ENCODE measurements at places on chromosomes 11 and 22. TPM values are rescaled to one million over a fixed set of nuclear protein-coding genes. Genes with fewer than 3 reads are reported as not detected.

- DNase-seq, result no peak
Observed at GRCh38 chr11:56905936-56906335, 82.8 kb upstream of the OR5AK2 start.

Gene ZNF214
- total RNA-seq, result 3.3 TPM

Gene PKP3
- 23.1 TPM for total RNA-seq

Gene PLAAT2
- total RNA-seq, result 2.9 TPM

Gene MUC15
- total RNA-seq, result 22.6 TPM
